ENCODE measurements at places on chromosomes 5 and 9.

GRCh38 chr9:97382099-97382718 lies 29.7 kb upstream of the TDRD7 start:
- DNase-seq = peak; percentile 12

- DNase-seq = no peak
These were observed 5.7 kb upstream of the BRD3 start for GRCh38 chr9:134073500-134073899.

- no peak for DNase-seq
These were observed 43.8 kb upstream of the DAB2IP start for GRCh38 chr9:121607434-121608167.

- DNase-seq = no peak
These were observed 5.6 kb downstream of the C5orf24 start for GRCh38 chr5:134851307-134851923.

DNA sequence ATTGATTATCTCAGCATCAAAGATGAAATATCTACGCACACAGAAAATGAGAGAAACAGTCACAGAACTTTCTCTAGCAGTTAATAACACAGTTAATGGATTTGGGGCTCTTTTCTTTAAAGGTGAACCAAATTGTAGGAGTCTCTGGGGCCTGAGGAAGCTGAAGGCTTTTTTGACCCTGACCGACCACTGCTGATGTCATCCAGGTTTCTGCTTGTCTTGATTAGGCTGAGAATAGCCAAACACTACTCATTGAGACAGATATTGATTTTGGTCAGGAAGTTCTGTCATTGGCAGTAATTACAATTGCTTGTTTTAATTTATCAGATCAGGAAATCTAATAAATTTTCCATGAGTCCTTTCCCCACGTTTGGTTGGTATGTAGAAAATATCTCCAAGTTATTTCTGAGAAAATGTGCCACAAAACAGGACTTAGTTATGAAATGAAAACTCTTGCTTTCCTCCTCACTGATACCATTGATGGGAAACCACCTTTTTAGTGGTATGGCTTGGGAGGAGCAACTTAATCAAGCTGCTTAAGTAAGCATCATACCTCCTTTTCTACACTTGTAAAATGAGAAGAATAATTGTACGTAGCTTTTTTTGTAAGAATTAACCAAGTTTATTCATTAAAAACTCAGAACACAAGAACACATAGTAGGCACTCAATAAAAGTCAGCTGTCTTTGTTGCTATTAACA lies 19.7 kb downstream of the CARTPT start:
- no peak for DNase-seq

DNA sequence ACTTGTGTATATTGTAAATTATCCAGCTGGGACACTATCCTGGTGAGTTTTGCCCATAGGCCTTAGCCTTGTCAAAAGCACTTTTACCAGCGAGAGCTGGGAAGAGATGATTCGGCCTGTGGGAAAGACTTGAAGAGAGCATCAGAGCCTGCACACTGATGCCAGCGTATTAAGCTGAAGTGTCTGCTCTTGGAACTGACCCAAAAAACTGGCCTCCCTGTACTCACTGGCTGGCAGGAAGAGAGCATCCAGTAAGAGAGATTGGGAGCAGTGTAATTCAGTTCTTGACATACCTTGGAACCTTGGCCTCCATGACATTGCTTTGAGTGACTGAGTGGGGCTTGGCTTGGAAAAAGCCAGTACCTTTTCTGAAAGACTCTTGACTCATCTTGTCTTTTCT lies 73.7 kb downstream of the ZNF462 start:
- DNase-seq = no peak
